ENCODE measurements at places on chromosomes 5 and 9.

DNA sequence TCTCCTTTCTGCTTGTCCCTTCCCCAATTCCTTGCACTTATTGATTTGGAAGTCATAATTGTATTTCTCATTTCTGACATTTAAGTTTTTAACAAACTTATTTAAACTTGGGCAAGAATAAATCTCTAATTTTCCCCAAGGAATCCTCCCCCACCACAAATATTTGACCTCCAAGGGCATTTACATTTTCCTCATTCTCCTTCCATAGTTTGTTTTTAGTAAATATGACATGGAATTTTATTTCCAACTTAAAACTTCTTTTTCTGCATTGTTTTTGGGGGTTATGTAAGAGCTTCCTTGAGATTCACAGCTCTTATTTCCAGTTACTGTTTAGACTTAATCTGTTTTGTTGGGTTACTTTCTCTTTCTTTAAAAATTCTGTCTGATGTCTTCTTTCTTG lies 64.9 kb downstream of the ZNF618 start:
- no peak for DNase-seq

- DNase-seq, result no peak
Measured at GRCh38 chr5:135130261-135131215, 96.5 kb upstream of the PITX1 start.

- DNase-seq, result no peak
Measured at GRCh38 chr5:134891473-134891872, 13.5 kb upstream of the PCBD2 start.

- peak; percentile 95 for DNase-seq
Measured at GRCh38 chr5:146203011-146203871, at the start of gene RBM27. TSS of gene RBM27 (plus strand) at chr5:146203605. CDS start at chr5:146203766, 161 bp downstream.

DNA sequence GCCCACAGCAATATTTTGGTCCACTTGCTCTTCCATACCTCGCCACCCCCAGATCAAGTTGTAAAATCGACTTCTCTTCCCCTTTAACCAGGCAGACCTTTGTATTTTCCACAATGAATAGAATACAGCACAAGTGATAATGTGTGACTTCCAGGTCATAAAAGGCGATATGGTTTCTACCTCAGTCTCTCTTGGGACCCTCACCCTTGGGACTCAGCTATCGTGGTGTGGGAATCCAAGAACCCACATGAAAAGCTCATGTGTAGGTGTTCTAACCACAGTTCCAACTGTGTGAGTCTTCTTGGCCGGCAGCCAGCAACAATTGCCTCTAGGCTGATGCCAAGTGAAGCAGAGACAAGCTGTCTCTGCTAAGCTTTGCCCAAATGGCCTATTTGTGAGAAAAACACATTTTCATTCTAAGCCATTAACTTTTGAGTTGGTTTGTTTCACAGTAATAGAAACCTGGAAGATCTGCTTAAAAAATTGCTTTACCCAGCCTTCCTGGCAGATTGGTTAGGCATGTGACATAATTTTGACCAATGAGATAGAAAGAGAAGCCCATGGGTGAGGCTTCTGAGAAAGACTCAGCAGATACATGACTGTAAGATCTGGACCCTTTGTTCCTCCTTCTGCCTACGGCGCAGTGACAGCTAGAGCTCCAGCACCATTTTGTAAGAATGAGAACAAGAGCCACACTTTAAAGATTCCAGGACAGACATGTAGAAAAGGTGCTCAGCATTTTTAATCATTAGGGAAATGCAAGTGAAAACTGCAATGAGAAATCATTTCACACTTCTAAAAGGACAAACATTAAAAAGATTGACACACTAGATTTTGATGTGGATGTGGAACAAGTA lies 18.3 kb upstream of the MLLT3 start:
- peak; percentile 51 for DNase-seq

DNA sequence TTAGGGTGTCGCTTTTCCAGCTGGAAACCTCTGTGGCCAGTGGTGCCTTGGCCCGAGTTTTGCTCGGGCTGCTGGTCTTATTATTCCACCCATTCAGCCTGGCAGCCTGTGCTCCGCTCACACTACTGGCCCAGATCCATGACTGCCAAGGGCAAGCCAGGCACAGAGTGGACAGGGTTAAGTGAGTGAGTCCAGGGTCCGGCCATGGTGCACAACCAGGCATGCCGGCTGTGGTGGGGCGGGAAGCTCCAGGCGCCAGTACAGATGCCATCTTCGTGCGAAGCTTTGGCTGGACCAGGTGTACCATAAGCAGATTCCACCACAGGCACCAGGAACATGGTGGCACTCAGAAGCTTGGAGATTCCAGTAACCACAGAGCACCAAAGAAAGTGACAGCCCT lies 580.2 kb upstream of the FAM174A start:
- no peak for DNase-seq

DNA sequence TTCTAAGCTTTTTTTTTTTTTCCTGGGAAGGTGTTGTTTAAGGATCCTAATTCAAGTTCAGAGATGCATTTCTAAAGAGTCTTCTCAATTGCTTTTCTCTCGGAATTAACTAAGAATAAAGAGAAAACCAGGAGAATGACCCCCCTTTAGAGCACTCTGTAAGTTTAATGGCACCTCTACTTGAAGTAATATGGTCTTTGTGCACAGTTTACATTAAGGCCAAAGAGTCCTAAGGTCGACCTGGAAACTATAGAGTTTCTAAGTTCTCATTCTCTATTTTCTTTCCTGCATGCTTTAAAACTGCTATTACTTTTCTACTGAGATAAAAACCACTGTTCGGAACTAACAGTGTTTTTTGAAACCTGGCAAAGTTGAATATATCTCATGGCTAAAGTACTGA lies 923.1 kb upstream of the CDH10 start:
- DNase-seq, result no peak

DNA sequence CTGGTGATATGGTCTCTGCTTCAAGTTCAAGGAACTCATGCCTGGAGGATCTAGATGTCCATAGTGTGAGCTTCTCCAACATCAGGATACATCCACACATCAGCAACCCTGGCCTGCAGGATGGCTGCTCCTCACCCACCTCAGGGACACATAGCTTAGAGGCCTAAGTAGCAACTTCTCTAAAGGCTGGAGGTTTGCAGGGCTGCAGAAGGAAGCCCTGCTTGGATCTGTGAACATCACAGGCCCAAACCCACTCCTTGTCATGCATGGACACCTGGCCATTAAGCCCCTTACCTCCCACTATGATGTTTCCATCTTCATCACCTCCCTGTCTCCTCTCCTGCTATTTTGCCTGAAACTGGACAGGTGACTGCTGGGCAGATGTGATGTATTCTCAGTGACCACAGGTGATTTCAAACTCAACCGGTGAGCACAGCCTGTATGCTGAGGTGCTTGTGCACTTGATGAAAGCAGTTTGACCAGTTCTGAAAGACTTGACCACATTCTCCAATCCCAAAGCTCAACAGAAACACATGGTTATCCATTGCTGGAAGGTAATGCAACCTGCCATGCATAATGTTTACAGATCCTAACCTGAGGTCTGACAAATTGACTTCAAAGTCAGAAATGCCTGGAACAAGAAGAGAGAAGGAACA lies 205.2 kb downstream of the FSTL4 start:
- DNase-seq, result no peak

DNA sequence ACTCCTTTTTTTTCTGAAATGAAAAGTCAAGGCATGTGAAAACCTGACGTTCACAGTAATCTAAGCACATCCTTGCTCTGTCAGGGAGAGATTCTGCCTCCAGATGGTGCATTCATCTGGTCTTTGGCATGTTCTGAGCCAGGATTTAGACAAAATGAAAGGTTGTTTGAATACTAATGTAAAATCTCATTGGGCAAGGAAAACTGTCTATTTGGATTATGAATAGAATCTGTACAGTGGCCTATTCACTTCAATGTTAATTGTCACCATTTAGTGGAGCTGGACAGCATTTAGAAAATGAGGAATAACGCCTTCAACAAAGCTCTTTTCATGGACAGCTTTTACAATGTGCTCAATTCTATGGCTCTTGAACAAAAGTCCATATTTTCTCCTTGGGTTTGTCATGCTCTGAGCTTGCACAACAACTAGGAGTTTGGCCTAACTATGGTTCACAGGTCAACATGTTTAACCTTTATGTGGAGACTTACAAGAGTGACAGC lies 28.9 kb downstream of the ARHGEF28 start:
- DNase-seq, result no peak

- DNase-seq, result no peak
Measured at GRCh38 chr5:2334719-2335118, 416.8 kb downstream of the IRX2 start.

- DNase-seq, result no peak
Measured at GRCh38 chr5:4048398-4048797, 452.8 kb downstream of the IRX1 start.

DNA sequence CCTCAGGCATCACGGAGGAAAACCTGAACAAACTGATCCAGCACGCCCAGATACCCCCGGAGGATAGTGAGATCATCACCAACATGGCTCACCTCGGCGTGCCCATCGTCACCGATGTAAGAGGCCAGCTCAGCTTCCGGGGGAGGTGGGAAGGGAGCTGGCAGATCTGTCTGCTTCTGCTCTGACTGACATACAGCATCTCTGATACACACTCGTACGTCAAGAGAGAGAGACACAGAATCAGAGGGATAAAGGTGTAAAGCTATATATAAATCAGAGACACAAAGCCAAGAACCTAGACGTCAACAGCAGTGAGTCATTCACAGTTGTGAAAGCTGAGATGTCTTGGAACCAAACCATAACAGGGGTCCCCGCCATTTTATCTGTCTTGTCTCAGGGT lies 30.1 kb upstream of the CFAP157 start:
- DNase-seq, result no peak

- no peak for DNase-seq
Measured at GRCh38 chr9:29740518-29740917, 2167.2 kb upstream of the C9orf72 start.

DNA sequence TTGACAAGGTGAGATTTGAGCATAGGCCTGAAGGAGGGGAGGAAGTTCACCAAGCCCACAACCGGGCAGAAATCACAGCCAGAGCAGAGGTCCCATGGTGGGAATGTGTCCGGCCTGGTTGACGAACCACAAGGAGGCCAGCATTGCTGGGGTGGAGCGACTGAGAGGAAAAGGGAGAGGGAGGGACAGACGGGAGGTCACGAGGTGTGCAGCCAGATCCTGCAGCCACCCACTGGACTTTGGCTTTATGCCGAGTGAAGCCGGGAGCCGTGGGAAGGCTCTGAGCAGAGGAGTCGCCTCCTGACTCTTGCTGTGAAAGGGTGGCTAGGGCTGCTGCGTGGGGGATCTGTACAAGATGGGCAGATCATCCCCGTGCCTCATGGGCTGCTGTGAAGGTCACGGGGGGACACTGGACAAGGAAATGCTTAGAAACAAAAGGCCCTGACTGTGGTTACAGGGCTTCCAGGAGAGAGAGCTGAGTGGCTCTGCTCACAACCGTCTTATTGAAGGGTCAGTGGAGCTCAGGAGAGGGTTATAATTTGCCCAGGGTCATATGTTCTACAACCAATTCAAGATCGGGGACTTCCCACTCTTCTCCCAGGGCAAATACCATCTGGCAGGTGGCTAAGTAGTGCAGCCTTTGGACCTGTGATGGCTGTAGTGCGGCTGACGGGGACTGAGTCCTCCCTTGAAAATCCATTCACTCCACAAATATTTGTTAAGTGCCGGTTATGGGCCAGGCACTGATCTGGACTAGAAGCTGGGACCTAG lies 15.6 kb upstream of the CD74 start:
- DNase-seq, result no peak

- no peak for DNase-seq
Measured at GRCh38 chr9:105054491-105054890, 126.5 kb upstream of the ABCA1 start.

DNA sequence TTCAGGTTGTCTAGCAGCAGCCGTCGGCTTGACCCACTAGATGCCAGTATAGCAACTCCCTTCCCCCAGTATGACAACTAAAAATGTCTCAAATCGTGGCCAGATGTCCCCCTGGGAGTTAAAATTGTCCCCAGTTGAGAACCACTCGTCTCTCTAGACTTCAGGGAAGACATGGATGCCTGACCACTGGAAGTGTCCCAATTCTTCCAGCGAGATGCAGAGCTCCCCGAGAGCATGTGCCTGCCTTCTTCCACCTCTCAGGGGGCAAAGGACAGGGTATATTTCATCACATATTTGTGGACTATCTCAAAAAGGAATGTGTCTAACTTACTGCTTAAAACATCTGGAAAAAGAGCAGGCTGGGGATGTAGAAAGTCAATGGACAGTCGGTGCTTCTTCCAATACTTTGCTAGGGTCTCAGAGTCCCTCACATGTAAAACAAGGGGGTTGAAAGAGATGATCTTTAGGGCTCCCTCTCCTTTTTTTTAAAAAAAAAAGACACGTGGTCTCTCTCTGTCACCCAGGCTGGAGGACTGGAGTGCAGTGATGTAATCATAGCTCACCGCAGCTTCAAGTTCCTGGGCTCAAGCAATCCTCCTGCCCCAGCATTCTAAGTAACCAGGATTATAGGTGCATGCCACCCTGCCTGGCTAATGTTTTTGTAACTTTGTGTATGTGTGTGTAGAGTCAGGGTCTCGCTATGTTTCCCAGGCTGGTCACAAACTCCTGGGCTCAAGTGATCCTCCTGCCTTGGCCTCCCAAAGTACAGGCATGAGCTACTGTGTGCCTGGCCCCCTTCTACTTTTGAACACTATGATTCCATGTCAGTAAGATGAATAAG lies 190.6 kb downstream of the DAB2IP start:
- DNase-seq, result no peak

DNA sequence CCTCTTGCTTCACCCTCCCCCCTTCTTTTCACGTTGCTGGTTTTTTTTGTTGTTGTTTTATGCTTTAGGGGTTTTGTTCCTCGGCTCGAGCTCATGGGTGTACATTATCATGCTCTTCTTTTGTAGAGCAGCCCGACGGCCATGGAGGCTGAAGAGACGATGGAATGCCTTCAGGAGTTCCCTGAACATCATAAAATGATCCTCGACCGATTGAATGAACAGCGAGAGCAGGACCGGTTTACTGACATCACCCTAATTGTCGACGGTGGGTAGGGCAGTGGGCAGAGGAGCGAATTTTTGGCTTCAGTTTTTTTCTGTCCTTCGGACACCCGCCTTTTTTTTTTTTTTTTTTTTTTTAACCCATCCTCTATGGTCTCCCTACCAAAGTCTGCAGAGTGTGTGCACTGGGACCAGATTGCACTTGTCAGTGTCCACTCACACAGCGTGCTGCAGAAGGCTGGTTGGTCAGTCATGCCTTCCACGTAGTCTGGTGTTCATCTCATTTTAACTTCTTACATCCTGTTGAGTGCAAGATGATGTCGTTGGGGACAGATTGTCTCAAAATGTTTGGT lies 1.3 kb downstream of the ZNF131 start:
- no peak for DNase-seq

- no peak for DNase-seq
Measured at GRCh38 chr5:138096997-138097828, 13.4 kb downstream of the WNT8A start.

DNA sequence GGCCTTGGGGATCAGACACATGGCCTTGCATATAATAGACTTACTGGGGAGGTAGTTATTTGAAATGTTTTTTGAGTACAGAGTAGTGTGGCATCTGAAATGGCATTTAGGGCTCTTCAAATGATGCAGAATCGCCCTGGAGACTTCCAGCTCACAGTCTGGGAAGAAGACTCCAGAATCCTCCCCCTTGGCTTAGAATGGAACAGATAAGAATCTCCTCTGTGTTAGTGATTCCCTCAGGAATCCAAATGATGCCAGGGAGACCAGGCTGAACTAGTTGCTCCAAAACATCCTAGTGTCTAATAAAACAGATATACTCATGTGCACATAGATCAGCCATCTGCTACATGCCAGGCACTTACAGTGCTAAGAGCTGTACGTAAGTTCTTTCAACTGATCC lies 38.6 kb upstream of the SMC5 start:
- DNase-seq, result no peak
